ENCODE measurements at places on chromosomes 2 and 18.

GRCh38 chr2:15142069-15142689 lies 419.0 kb downstream of the NBAS start:
- DNase-seq: no peak

- DNase-seq: no peak
Measured at GRCh38 chr2:182165202-182165601, 179.5 kb downstream of the PPP1R1C start.

DNA sequence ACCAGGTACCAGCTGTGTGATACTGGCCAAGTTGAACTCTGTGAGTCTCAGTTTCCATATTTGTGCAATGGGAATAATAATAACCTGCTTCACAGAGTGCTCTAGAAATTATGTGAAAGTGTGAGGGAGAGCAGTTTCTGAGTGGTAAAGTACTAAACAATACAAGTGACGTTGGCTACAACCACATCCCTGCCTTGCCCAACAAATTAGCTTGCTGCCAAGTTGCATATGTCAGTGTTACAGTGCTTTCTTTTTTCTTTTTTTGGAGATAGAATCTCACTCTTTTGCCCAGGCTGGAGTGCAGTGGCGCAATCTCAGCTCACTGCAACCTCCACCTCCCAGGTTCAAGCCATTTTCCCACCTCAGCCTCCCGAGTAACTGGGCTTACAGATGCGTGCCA lies 533.6 kb upstream of the MEX3C start:
- DNase-seq: no peak

DNA sequence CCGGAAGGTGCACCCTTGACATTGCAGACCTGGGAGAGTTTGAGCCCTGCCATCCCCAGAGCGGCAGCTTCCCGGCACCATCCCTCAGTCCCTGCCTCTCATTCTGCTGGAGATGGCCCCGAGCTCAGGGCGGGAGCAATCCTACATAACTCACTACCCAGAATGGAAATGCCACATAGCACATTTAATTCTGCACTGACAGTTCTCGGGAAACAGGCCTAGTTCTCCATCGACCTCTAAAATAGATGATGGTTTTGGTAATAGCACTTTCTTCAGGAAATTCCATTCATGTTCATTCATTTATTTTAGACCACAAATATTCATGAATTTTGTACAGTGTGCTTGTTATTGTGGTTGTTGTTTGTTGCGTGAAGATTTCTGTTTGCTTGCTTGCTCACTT lies 92.9 kb upstream of the SLC14A2 start:
- no peak for DNase-seq

DNA sequence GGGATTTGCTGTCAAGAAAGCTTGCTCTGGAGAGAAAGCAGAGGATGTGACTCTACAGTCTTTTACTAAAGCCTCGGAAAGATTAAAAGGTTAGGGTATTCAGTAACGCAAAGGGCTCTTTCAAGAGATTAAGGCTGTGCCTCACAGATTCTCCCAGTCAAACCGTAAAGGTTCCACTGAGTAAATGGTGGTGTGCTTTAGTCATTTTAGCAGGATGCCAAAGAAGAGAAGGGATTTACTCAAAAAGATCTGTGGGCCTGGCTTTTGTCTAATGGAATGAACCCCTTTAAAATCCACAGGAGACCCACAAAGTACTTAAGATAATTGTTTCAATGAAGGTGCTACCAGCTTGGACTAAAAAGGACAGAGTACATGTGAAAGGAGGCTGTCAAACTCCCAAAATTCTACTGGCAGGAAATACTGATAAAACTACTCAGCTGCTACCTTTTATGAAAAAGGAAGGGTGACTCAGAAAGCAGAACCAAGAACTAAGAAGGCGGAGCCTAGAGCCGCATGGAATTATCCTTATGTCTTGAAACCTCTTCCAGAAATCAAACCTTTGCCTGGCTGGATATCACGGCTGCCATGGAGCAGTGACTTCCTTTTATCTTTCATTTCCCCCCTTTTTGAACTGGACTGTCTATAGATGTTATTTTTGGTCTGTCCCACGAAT lies 670.2 kb upstream of the ZEB2 start:
- DNase-seq: no peak

- DNase-seq: no peak
Measured at GRCh38 chr18:47893939-47894699, 36.3 kb downstream of the SMAD2 start.

- DNase-seq: no peak
Measured at GRCh38 chr2:172869861-172870260, 134.2 kb downstream of the RAPGEF4 start.

DNA sequence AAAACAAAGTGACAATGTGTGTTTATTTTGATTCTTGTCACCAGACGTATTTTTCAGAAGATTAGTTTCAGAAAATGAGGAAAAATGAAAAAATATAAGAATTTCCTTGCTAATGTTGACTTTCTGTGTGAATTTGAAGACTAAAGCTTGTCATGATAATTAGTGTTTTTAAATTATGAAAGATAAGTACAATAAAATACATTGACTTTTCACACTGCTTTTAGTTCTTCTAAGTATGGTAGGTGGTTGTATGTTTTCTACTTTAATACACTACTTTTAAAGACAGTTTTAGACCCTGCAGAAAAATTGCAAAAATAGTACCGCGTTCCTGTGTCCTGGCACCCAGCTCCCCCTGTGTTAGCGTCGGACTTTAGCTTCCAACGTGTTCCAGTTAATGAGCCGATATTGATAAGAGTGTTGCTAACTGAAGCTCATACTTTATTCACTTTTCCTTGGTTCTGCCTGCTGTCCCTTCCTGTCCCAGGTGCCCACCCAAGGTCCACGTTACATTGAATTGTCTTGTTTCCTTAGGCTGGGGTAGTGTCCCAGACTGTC lies 695 bp downstream of the RBFA start:
- no peak for DNase-seq

DNA sequence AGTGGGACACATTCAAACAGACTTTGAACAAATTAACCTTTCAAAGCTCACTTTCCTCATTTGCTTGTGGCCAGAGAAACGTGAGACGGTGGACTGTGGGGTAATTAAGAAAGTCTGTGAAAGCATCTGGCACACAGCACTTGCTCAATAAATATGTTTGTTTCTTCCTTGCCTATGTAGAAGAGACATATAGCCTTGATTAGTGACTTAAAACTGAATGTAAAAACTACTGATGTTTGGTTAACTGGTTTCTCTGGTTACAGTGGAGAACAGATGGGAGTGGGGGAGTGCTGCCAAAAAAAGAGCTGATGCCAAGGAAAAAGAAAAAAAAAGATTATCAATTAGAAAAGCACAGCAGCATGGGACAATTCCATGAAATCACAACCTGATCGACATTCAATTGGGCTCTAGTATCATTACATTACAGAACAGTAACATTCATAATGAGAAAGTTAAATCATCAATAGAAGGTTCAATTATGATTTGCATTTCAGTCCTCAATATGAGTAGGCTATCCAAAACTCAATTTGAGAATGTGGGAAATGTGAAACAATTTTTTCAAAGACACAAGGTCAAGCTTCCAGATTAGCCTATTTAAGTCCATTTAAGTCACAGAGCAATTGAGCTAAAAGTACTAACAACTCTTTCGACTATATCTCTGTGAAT lies 14.7 kb downstream of the CUL3 start:
- DNase-seq: no peak

DNA sequence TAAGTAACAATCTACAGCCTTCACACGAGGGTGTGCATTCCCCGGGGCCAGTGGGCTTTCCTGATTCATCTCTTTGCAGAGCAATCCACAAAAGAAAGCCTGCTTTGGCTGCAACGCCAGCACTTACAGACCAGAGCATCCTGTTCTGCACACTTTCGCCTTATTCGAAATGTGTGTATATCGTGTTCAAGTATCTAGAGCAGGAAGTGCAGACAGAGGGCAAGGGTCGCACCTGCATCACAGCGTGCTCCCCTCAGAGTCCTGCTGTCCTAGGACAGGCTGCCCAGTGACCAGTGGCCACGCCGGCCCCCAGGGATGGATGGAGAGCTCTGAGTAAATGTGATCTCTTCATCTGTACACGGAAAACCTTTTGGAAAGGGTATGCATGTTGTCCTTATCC lies 264.3 kb downstream of the ZNF516 start:
- DNase-seq: no peak

DNA sequence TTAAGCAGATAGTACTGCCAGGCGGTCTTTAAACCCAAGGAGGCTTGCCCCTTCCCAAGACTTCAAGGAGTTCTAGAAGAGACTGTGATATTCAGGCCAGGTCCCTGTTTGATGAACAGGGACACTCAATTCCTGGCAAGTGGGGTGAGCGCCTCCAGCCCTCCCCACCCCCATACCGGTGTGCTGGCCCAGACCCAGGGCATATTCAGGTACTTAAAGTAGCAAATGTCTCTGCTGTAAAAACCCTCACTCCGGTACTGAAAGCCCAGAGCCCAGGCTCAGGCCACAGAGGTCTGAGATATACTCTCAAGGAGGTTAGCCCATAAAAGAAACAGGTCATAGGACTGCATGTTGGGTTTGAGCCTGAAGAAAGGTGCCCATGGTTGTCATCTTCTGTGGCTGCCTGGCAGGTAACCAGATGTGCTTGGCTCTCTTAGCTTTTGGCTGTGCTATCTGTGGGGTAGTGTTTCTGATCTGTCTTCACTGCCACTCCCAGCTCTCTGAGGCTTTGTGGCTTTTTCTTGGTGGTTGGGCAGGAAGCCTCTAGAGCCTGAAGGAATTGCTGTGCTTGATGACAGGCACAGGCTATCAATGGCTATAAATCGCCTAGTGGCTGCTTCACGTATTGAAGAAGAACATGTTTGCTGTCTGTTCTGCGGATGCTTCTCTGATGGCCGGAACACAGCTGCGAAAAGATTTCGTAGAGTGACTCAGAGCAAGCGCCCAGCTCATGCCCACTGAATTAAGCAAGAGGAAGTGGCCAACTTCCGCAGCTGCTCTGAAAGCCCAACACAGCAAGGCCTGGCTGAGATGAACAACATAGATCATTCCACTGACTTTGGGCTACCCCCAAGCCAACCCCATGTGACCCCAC lies 63.3 kb upstream of the ALPP start:
- DNase-seq: no peak

DNA sequence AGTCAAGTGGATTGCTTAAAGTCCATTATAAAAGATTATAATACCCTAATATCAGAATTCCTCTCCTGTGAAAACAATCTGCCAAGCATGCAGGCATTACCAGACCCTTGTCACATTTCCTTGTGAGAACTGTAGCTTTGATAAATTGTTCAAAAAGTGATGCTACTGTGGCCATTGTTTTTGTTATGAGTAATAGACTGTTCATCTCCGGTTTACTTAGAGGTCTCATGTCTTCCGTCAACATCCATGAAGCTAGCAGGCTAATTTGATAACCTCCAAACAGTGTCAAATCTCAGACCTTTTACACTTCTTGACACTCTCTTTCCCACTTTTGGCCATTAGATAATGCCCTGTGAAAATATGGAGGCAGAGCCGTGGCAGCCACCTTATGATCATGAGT lies 342.7 kb downstream of the CPS1 start:
- DNase-seq: no peak

Data from nephron progenitor cell (in vitro differentiated cells).